CD4-positive, alpha-beta T cell (primary cell): ENCODE measurements at places on chromosomes 1 and 21. TPM values are rescaled to one million over a fixed set of nuclear protein-coding genes. Genes with fewer than 3 reads are reported as not detected.
A peak's percentile ranks its signal among the peaks of the same experiment; 100 is the strongest.

Gene KCNQ4
- total RNA-seq = 0.30 TPM

- peak overlapping the region; percentile 94 for H3K27ac ChIP-seq
- H3K27me3 ChIP-seq = no peaks in the 10 kb centered on the region
- H3K4me1 ChIP-seq = peaks cover 57% of the 10 kb centered on the region
- peaks cover 67% of the 10 kb centered on the region for H3K36me3 ChIP-seq
- peak overlapping the region; percentile 84 for H3K4me3 ChIP-seq
- DNase-seq = peak; percentile 89
Observed at GRCh38 chr1:153945795-153946621, 510 bp downstream of the DENND4B start.

DNA sequence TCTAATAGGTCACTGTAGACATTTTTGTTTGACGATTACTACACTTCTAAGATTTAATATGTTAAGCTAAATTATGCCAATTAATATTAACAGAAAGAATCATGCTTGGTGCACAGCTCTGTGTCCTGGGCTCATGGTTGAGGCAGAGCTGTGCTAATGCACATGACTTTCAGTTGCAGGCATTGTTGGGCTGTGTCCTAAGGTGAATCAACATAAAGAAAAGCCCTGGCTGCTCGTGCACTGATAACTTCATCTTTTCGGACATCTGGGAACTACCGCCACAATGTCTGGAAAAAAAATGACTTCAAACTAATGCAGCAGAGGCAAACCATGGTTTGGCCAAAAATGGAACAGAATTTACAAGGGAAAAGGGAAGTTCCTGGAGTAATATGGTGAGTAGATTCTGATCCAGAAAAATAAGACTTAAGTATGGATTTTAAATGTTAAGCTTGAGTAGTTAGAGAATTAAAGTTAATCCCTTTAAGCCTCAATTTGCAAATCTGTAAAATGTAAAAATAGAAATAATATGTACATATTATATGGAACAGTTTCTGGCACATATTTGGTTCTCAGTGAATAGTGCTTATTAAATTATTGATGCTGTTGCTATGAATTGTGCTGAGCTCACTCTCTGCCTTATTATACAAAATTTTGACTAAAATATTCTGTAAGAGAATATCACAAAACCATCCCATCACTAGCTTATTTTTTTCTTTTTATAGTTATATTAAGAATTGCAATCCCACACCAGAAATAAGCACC lies 186.1 kb downstream of the BRINP2 start:
- no peak overlapping the region for H3K27ac ChIP-seq
- H3K4me3 ChIP-seq = no peak overlapping the region
- no peak for DNase-seq

- H3K27ac ChIP-seq = no peak overlapping the region
- peak overlapping the region; percentile 59 for H3K4me3 ChIP-seq
- DNase-seq = peak; percentile 13
- peaks cover 25% of the 10 kb centered on the region for H3K4me1 ChIP-seq
Observed at GRCh38 chr1:234214129-234214910, 158.9 kb upstream of the COA6 start.

GRCh38 chr1:51234721-51235425 lies 1.2 kb upstream of the RNF11 start:
- no peaks in the 10 kb centered on the region for H3K27me3 ChIP-seq
- peak; percentile 62 for DNase-seq
- peak overlapping the region; percentile 78 for H3K4me3 ChIP-seq
- no peaks in the 10 kb centered on the region for H3K36me3 ChIP-seq
- no peak overlapping the region for H3K27ac ChIP-seq
